ENCODE measurements at places on chromosomes 6 and 20.

- DNase-seq = no peak
Observed at GRCh38 chr20:49724408-49725223, 10.9 kb upstream of the B4GALT5 start.

DNA sequence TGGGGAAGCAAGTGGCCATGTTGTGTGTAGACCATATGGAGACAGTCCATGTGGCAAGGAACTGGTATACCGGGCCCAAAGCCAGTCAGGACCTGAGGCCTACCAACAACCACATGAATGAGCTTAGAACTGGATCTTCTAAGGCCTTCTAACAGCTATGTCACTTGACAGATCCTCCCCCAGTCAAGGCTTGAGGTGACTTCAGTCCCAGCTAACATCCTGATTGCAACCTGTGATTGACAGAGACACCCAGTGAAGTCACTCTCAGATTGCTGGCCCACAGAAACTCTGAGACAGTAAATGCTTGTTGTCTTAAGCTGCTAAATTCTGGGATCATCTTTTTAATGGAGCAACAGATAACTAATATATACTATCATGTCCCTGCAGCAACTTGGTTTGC, 32.9 kb downstream of the AHI1 start:
- DNase-seq = no peak

GRCh38 chr6:65633501-65633900, 73.5 kb downstream of the EYS start:
- no peak for DNase-seq

- no peak for DNase-seq
Observed at GRCh38 chr6:121437851-121438651, 2.6 kb downstream of the GJA1 start.

GRCh38 chr20:59782986-59783640, 150.3 kb downstream of the SYCP2 start:
- no peak for DNase-seq

DNA sequence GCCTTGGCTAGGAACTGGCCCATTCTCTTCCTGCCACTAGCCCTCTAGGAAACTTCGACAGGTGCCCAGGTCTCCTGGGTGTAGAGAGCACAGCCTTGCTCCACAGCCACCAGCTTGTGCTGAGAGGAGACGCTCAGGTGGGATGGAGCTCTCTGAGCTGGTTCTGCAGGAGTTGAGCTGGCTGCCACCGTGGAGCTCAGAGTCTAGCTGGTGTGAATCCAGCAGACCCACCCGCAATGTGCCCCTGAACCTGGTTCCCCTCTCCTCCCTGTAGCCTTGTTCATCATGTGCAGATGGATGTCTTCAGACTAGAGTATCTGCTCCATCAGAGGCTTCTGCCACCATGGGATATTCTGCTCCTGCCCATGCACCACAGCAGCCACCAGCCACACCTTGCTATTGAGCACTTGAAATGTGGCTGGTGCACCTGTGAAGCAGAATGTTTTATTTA, 222.5 kb downstream of the SYNDIG1 start:
- DNase-seq = no peak

DNA sequence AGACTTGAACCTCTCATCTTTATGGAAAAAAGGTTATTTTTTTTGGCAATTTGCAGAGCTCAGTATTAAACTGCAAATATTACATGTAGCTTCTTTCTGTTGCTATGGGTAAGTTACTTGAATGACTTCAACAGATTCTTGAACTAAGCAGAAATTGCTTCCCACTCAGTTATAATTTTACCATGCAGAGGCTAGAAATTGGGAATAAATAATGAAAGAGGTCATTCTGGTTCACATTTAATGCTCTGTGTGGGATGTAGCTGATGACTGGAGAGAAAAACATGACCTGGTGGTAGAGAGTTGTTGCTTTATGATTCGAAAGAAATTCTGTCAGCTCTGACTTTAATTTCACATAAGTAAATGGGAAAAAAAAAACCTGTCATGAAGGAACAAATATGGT, 16.8 kb upstream of the ADGB start:
- no peak for DNase-seq
